Naive B cell (primary cell): ENCODE measurements at places on chromosomes 3 and 15. TPM values are rescaled to one million over a fixed set of nuclear protein-coding genes. Genes with fewer than 3 reads are reported as not detected.

PFN2 gene
- 2.3 TPM for polyA plus RNA-seq

GPR160 gene
- polyA plus RNA-seq = 61.2 TPM

TGM5 gene
- polyA plus RNA-seq = not detected

GASK1A gene
- polyA plus RNA-seq = not detected

PEX5L gene
- polyA plus RNA-seq = not detected

IGSF10 gene
- polyA plus RNA-seq = not detected

TMC3 gene
- polyA plus RNA-seq = not detected

MAPK6 gene
- polyA plus RNA-seq = 8.0 TPM

SAMD7 gene
- polyA plus RNA-seq = not detected

EXD1 gene
- polyA plus RNA-seq = not detected

- H3K27me3 ChIP-seq = no peaks in the 10 kb centered on the region
- H3K36me3 ChIP-seq = no peaks in the 10 kb centered on the region
- no peak for DNase-seq
- no peak overlapping the region for H3K27ac ChIP-seq
Measured at GRCh38 chr3:62817678-62818077, 57.5 kb downstream of the CADPS start.

DNA sequence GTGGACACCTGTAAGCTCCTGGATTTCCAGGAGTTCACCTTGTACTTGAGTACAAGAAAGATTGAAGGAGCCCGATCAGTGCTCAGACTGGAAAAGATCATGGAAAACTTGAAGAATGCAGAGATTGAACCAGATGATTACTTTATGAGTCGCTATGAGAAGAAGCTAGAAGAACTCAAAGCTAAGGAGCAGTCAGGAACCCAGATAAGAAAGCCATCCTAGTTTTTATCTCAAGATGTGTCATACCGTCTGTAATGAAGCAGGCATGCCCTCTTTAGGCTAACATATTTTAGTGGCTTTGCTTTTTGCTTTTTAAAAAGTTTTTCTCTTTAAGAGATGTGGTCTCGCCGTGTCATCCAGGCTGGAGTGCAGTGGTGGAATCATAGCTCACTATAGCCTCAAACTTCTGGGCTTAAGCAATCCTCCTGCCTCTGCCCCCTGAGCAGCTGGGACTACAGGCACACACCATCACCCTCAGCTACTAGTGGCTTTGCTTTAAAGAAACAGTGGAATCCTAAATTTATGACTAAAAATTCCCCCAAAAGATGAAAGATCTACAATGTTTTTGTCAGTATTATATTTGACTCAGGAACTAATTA is 28.1 kb downstream of the EXOG start:
- H3K4me1 ChIP-seq = peaks cover 15% of the 10 kb centered on the region
- no peak for DNase-seq
- peaks cover 19% of the 10 kb centered on the region for H3K36me3 ChIP-seq
- H3K4me3 ChIP-seq = no peak overlapping the region
- no peak overlapping the region for H3K27ac ChIP-seq
- no peaks in the 10 kb centered on the region for H3K27me3 ChIP-seq

DNA sequence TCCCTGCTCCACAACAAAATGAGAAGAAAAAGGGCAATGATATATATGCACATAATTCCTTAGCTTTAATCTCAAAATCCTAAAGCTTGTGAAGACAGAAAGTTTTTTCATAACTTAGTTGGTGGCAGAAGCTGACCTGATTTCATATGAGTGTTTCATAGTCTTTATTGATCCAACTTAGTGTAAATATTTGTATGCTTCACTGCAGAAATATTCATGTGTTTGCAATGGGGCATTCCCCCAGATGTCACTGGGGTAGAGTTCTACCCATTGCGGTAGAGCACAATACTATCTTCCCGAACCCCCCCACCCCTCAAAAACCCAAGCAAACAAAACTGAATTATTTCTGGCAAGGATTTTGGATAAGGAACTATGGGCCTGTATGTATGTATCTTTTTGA is 221.2 kb downstream of the THRB start:
- no peak for DNase-seq
- no peak overlapping the region for H3K27ac ChIP-seq
- no peaks in the 10 kb centered on the region for H3K36me3 ChIP-seq
- no peak overlapping the region for H3K4me3 ChIP-seq

DNA sequence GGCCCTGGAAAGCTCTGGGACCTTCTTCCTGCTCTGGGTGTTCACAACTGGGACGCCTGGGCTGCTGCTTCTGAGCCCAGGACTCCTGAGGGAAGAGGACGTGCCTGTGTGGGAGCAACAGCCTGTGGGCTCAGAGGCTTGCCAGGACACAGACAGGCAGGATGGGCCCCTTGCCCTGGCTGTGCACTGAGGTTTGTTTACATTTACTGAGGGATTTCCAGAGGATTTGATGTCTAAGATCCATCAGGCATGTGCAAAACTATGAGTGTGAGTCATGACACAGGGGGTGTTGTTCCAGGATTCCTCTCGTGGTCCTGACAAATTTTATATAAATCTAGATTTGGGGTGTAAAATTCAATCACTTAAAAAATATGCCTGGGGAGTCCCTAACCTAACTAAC is 10.6 kb downstream of the CCR9 start:
- no peaks in the 10 kb centered on the region for H3K27me3 ChIP-seq
- no peak overlapping the region for H3K4me3 ChIP-seq
- DNase-seq = no peak
- peaks cover 32% of the 10 kb centered on the region for H3K4me1 ChIP-seq

DNA sequence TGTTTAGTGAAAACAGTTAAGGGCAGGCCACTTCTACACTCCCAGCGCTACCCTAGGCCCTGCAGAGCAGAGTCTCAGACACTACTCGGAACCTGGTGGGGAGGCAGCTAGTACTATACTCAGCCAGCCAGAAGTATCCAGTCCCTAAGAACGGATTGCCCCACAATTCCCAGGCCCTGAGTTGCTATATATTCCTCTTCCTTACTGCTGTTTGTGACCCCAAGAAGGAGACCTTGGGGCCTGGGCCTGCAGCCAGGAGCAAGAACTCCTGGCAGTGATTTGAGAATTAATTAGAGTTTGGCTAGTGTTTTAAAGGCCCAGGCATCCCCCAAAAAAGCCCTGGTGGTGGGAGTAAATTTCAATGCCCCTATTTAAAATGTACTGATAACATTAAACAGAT is 87.7 kb downstream of the RBPMS2 start:
- H3K4me3 ChIP-seq = no peak overlapping the region
- no peaks in the 10 kb centered on the region for H3K27me3 ChIP-seq
- H3K4me1 ChIP-seq = peaks cover 3% of the 10 kb centered on the region

- no peak for DNase-seq
- no peaks in the 10 kb centered on the region for H3K36me3 ChIP-seq
- no peak overlapping the region for H3K4me3 ChIP-seq
- no peak overlapping the region for H3K27ac ChIP-seq
Measured at GRCh38 chr3:159892171-159892795, 96.4 kb upstream of the IL12A start.

GRCh38 chr3:181724192-181724965 is 12.7 kb downstream of the SOX2 start:
- no peaks in the 10 kb centered on the region for H3K36me3 ChIP-seq
- no peak overlapping the region for H3K4me3 ChIP-seq
- H3K4me1 ChIP-seq = peaks cover 17% of the 10 kb centered on the region
- DNase-seq = no peak
- peaks cover 89% of the 10 kb centered on the region for H3K27me3 ChIP-seq

- H3K36me3 ChIP-seq = no peaks in the 10 kb centered on the region
- DNase-seq = no peak
- H3K27me3 ChIP-seq = no peaks in the 10 kb centered on the region
- H3K4me1 ChIP-seq = peaks cover 40% of the 10 kb centered on the region
Measured at GRCh38 chr3:50622881-50623280, 5.9 kb downstream of the MAPKAPK3 start.

DNA sequence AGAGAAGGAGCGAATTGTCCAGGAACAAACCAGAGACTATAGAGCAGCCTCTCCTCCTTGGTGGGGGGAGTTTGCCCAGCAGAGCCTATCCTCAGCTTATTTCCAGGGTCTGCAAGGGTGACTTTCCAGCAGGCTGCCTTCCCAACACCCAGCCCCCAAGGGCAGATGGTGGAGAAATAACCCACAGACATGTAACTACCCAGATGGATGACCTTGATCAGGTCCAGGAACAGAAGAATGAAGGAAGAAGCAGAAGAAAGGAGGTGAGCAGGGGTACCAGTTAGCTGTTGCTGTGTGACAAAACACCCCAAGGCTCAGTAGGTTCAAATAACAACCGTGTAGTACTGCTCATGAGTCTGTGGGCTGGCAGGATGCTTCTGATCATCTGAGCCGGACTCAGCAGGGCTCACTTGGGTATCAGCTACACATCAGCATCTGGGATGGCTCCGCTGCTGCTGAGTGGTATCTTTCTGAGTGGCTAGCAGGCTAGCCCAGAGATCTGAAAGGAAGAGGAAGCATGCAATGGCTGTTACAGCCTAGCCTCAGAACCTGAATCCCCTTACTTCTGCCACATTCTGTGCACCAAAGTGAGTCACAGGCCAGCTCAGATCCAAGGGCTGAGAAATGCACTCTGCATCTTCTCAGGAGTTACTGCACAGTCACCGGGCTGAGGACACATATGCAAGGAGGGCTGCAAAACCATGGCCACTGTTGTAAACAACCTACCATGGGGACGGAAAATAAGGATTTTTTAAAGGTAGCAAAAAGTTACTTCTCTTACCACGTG is 22.2 kb upstream of the TXNRD3 start:
- no peaks in the 10 kb centered on the region for H3K36me3 ChIP-seq
- peak overlapping the region; percentile 29 for H3K27ac ChIP-seq
- peak overlapping the region; percentile 23 for H3K4me3 ChIP-seq
- no peak for DNase-seq
- H3K27me3 ChIP-seq = peaks cover 10% of the 10 kb centered on the region

DNA sequence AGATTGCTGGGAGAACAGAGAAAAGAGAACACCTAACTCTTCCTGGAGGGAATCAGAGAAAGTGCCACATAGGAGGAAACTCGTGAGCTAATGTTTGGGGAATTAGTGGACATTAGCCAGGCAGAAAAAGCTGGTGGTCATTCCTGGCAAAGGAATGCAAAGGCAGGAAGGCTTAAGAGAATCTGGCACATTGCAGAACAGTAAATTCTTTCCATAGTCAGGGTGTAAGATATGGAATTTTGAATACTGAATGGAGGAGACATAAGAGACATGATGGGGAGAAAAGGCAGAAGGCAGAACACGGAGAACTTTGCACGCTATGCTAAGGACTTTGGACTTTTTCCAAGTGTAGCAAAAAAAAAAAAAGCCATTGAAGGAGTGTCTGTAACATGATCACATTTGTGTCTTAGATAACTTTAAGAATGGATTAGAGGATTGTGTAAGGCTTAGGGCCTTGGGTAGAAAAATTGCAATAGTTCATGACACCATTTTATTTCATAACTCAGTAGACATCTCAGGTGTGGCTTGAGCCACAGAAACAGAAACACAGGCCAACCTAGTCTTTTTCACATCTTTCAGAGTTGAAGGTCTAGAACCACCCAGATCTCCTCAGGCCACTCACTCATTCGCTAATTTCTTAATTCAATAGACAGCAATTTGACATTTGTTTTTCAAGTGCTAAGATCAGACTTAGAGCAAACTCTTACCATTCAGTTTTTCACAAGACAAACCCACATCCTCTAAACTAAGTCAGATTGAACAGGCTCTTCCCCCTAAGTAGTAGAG is 31.2 kb upstream of the CCDC80 start:
- DNase-seq = no peak
- no peak overlapping the region for H3K4me3 ChIP-seq
- peaks cover 29% of the 10 kb centered on the region for H3K27me3 ChIP-seq

DNA sequence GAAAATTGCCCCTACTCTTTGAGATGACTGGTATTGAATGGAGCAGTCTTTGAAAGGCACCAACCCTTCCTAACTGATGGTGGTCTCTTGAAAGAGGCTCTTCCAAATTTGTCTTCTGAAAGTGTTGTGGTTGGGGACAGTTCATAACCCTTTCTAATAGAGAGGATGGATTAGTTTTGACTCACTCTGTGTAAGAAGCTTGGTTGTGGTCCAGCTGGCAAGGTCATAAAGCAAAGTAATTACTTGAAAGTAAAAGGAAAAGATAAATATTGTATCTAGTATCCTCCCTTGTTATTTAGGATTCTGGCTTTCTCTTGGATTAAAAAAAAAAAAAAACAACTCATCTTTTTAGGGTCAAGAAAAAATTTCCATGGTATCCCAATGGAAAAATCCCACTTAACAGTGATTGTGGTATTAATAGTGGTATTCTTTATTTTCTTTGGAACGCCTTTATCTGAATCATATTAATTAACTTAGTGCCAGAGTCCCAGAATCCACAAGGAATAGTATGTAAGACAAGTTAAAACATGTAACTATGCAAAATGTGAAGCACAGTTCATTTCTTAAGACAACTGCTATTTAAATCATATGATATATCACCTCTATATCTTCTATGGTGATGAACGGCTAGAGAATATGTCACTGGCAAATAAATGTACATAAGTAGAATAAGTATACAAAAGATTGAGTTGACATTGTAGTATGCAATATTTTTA is 469.3 kb upstream of the CDIN1 start:
- no peak overlapping the region for H3K4me3 ChIP-seq
- no peaks in the 10 kb centered on the region for H3K27me3 ChIP-seq
- no peak overlapping the region for H3K27ac ChIP-seq

- no peak overlapping the region for H3K4me3 ChIP-seq
- no peaks in the 10 kb centered on the region for H3K27me3 ChIP-seq
- H3K27ac ChIP-seq = no peak overlapping the region
- no peaks in the 10 kb centered on the region for H3K4me1 ChIP-seq
Measured at GRCh38 chr3:114035896-114036295, 20.4 kb downstream of the CCDC191 start.

- H3K4me1 ChIP-seq = no peaks in the 10 kb centered on the region
- no peak for DNase-seq
- H3K27me3 ChIP-seq = no peaks in the 10 kb centered on the region
- H3K36me3 ChIP-seq = no peaks in the 10 kb centered on the region
- no peak overlapping the region for H3K4me3 ChIP-seq
- no peak overlapping the region for H3K27ac ChIP-seq
Measured at GRCh38 chr3:96209699-96210098, 604.7 kb upstream of the EPHA6 start.

DNA sequence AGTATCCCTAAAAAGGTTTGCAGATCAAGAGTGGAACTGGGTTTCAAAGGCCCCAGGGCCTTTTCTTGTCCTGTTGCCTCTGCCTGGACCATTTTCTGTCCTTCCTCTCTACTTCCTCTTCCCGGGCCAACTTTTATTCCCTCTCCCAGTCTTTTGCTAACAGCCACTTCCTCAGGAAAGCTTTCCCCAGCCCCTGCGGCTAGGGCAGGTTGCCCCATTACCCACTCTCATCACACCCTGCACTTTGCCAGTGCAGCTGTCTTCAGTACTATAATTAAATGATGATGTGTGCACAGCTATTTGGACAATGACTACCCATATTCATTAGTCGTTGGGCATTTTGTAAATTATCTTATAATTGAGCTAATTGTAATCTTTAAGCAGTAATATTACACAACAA is 150.5 kb upstream of the THBS1 start:
- H3K4me3 ChIP-seq = no peak overlapping the region
- peaks cover 8% of the 10 kb centered on the region for H3K4me1 ChIP-seq
- H3K36me3 ChIP-seq = no peaks in the 10 kb centered on the region
- peaks cover 13% of the 10 kb centered on the region for H3K27me3 ChIP-seq

GRCh38 chr3:181935915-181936314 is 224.2 kb downstream of the SOX2 start:
- no peaks in the 10 kb centered on the region for H3K27me3 ChIP-seq
- no peak overlapping the region for H3K4me3 ChIP-seq
- no peak overlapping the region for H3K27ac ChIP-seq
- H3K36me3 ChIP-seq = no peaks in the 10 kb centered on the region
- H3K4me1 ChIP-seq = no peaks in the 10 kb centered on the region

GRCh38 chr15:86481720-86482119 is 402.0 kb downstream of the AGBL1 start:
- H3K4me1 ChIP-seq = no peaks in the 10 kb centered on the region
- H3K36me3 ChIP-seq = no peaks in the 10 kb centered on the region
- DNase-seq = no peak
- no peak overlapping the region for H3K4me3 ChIP-seq
- H3K27me3 ChIP-seq = no peaks in the 10 kb centered on the region
- H3K27ac ChIP-seq = no peak overlapping the region
